ENCODE measurements at places on chromosomes 5 and 9.

DNA sequence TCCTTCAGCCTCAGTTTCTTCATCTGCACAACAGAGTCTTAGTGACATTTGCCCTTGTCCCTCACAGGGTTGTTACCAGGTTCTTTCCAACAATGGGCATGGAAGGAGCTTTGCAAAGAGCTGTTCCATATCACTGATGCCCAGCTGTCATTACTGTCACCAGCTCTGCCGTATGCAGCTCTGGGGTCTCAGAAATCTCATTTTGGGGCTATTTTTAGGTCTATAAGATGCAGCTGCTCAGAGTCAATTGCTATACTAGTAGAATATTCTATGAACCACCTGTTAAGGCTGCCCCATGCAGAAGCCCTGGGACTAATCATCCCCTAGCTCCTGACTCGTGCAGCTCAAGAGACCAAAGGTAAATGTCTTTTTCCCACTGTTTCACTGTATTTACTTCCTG is 105.1 kb upstream of the TNPO1 start:
- DNase-seq, result no peak

DNA sequence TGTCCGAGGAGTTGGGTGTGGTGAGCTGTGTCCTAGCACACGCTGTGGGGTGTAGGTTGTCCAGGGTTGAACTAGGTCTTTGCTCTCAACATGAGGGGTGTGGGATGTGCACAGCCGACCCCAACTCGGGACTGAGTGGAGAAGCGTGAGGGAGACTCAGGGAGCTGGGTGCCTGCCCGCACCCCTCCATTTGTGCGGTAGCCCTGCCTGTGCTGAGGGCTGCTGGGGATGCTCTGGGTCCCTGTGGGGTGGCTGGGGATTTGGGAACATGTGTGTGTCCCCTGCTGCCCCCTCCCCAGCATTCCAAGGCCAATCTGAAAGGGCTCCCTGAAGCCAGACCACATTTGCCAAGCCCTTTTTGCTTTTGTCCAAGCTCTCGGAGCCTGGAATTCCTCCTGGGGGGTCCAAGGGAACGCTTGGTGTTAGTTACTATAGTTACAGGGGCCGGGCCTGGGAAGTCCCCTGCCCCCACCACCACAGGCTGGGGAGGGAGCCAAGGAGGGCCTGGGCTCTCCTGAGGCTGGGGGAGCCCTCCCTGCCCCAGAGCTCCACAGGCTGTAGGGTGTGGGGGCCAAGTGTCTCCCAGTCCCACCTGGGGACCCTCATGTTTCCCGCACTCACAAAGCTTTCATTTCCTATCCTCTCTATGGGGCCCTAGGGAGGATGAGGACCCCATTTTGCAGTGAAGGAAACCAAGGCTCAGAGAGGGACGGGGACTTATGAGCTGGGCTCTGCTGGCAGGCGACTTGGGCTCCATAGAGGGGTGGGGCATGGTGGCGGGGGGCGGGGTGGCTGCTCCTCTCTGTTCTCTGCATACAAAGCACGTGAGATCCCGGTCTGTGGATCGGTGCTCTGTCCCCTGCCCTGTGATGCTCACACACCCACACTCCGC is 1.1 kb downstream of the CRB2 start:
- DNase-seq, result no peak

GRCh38 chr9:91720751-91721705 is 229.0 kb downstream of the ROR2 start:
- DNase-seq, result no peak

DNA sequence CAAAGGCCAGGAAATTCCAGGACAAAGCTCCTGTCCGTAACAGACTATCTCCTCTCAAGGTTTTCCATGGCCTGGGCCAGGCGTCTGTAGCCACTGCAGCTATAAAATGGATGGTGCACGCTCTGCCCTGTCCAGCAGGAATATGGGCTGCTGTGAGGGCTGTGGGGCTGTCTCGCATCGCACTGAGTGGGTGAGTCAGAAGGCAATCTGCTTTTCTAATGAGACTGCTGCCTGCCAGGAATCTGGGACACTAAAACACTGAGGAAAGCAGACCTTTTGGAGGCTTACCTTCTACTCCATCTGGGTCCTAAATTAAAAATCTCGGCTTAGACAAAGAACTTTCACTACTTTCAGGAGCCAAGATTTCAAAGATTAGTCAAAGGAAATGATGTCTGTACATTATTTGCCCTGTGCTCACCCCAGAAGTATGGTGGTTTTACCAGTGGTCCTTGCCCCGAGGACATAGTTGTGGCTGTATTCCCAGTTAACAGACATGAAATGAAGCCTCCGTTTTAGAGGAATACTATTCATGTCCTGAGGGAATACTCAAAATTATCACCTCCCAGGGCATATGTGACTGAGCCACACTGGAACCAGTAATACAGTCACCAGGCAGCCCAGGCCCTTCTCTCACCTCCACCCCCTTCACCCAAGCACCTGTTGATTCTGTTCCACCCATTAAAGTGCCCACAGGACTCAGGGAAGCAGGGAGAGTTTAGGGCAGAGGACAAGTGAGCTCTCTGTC is 56.4 kb downstream of the PFDN1 start:
- DNase-seq, result peak; percentile 80

- DNase-seq, result no peak
Observed at GRCh38 chr9:97660340-97660739, 26.7 kb downstream of the NCBP1 start.

- DNase-seq, result no peak
Observed at GRCh38 chr9:83536332-83536731, 1.9 kb downstream of the FRMD3 start.

- DNase-seq, result no peak
Observed at GRCh38 chr9:108645520-108645919, 210.3 kb downstream of the ACTL7B start.

- DNase-seq, result no peak
Observed at GRCh38 chr9:124102363-124102762, 90.8 kb downstream of the LHX2 start.

DNA sequence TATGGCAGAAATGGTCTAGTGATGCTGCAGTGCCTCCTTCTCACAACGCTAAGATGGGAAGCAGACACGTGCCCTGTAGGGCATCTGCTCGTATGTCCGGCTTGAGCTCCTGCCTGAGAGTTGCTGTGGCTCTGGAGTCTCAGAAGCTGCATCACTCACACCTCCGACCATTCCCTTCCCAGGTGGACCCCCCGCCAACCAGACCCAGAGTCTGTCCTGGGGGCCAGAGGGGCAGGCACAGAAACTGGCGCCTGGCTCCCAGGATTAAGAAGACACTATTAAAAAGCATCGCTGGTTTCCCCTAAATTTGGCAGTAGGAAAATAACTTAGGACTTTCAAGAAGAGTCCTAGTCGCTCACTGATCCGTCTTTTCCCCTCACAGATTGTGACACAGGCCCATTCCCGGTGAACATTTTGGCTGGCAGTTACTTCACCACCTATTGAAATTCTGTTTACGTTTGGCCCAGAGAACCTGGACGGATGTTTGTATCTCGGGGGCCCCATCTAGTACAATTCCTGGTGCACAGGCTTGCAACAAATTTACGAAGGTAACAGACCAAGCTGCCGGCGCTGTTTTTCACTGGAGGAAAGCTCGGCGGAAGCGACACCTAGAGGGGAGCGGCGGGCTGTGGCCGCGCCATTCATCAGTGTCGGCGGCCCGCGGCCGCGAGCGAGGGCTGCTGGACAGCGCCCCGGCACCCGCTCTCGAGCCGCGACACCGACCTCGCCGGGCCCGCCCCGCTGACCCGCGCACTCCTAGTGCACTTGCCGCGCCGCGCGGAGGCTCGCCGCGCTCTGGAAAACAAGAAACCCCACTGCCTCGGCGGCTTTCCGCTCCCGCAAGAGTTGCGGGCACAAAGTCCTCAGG is 1.6 kb downstream of the FSTL4 start:
- DNase-seq, result peak; percentile 64

DNA sequence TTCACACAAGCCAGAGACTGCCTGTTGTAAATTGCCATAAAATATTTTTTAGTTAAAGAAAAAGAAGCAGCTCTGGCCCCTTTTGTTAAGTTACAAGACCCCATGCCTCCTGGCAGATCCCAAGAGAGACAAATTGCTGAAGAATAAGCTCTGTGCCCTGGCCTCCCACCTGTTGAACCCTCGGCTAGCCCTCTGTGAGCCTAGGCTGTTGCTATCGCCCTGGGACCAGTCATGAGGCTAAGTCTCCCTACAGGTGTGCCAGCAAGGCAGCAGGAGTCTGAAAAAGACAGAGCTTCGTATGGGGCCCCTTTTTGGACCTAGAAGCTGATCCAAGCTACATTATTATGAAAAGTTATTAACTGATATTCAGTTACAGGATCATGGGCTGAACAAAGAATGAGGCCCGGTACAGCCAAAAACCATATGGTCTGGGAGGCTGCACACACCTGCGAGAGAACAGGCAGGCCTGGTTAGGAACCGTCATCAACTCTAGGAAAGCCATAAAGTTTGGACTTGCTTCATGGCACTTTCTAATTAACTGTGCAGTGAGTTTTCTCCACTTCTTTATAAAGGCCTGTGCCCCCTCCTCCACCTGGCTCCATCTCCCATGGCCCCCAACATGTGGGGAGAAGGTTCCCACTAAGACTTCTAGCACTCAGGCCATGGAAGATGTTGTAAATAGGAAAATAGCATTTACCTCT is 384.7 kb downstream of the ENC1 start:
- no peak for DNase-seq

DNA sequence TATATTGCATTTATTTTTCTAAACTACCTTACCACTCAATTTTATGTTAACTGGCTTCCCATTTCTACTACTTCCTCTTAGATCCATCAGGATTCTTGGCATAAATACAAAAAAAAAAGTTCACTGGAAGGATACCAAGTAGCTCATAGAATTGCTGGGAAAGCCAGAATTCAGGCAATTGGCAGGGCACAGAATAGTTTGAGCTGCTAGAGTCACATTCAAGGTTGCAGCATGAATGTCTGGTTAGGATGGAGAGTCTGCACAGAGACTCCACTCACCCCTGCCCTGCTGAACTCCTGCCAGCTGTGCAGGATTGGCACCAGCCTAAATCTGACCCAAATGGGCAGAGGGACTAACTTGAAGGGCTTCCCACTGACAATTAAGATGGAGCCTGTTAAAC is 4.9 kb upstream of the AMACR start:
- DNase-seq, result peak; percentile 45

- no peak for DNase-seq
Observed at GRCh38 chr9:80188579-80188978, 616.8 kb downstream of the TLE4 start.

GRCh38 chr5:24183981-24184380 is 460.8 kb downstream of the CDH10 start:
- no peak for DNase-seq
